Stimulated activated CD8-positive, alpha-beta memory T cell treated with anti-CD3 and anti-CD28 coated beads, Interleukin-2, amount 100 ng/mL, for 1 hour (primary cell): ENCODE measurements at places on chromosomes 7 and 10.

GRCh38 chr7:137747359-137748031 lies 99.3 kb downstream of the DGKI start:
- DNase-seq = no peak

DNA sequence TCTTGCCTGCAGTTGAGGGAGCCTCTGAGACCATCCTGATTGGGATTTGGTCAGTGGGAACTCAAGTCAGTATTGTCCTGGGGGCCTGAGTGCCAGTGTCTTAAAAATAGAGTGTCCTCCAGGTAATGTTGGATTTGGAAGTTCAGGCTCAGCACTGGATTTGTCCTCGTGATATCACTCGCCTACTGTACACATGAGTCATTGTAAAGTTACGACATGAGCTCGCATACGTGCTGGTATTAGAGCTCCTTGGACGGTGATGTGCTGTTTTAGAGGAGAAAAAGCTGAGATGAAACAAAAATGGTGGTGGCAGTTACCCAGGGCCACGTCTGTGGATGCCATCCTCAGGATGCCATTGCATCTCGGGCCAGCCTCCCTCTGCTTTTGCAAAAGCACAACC lies 78.2 kb downstream of the MGMT start:
- no peak for DNase-seq

GRCh38 chr10:44949127-44949802 lies 10.3 kb upstream of the RASSF4 start:
- no peak for DNase-seq

- DNase-seq = no peak
Observed at GRCh38 chr10:34794835-34795234, 20.3 kb downstream of the PARD3 start.

DNA sequence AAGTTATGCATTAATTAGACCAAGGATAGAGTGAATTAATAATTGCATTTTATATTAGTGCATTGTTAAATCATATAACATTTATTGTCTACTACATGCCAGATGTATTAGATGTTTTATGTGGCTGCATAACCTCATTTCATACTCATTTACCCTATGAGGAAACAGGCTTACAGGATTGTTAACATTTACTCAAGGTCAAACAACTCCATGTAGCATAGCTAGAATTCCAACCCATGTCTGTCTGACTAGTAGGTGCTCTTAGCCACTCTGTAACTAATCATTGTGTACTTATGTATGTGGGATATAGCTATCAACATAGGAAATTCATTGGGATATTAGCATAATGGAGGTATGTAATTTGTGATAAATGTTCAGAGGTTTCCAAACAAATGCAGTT lies 46.3 kb downstream of the PHYHIPL start:
- DNase-seq = no peak

DNA sequence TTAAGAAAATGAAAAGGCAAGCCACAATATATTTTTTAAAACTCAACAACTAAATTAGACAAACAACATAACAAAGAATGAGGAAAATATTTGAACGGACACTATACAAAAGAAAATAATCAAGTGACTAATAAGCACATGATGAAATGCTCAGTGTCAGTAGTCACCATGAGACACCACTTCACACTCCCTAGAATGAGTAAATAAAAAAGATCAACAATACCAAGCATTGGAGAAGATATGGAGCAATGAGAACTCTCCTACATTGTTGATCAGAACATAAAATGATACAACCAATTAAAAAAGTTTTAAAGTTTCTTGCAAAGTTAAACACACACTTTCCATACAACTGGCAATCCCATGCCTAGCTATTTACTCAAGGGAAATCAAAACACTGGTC lies 222.2 kb downstream of the C7orf25 start:
- no peak for DNase-seq

GRCh38 chr7:56181010-56181409 lies 64.8 kb upstream of the NUPR2 start:
- no peak for DNase-seq

DNA sequence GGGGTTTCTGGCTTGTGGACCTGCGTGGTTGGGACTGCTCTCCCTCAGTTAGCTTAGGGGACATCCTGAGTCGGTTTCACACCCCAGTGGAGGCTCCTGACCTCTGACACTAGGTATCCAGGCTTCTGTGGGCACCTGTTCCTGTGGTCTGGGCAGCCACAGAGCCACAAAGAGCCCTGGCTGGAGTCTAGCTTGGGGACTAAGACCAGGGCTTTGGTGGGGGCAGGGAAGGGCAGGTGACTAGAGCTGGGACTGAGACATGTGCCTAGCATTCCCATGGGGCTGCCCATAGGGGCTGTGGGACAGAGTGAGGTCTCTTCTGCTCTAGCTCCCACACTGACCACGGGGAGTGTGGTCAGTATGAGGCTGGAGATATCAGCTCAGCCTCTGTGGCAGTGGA lies 4.0 kb upstream of the TMEM270 start:
- DNase-seq = no peak

GRCh38 chr10:60105295-60105695 lies 198.9 kb upstream of the CCDC6 start:
- no peak for DNase-seq

GRCh38 chr10:74289951-74290350 lies 138.9 kb downstream of the ADK start:
- DNase-seq = no peak

DNA sequence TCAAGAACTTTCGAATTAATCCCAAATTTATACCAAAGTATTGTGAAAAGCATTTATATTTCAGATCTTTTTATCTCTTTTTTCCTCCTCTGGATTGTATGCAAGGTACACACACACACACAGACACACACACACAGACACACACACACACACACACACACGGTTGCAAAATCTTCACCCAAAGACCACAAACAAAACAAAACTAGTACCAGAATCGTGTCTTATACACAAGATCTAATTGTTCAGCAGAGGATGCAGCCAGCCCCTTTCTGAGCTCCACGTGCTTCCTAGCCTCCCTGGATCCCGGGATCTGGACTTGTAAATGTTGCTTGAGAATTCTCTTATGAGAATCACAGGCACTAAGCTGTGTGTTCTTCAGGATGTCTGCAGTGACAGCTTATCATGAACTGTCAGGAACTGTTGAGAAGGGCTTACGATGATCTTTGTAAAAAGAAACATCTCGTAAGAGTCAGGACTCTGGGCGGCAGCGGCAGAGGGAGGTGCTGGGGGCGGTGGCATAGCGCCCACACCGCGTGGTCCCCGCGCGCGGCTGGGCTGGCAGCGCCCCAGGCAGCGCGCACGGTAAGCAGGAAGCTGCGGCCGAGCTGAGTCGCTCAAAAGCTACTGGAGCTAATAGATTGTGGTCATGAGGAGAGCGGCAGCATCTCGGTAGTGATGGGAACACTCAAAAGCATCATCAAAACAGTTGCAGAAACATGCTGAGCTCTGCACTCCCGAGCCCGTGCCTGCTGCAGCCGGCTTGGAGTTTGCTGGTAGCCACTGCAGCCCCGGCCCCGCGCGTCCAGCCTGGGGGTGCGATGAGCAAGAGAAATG lies 277.6 kb downstream of the GATA3 start:
- DNase-seq = peak; percentile 68

GRCh38 chr7:15715435-15715834 lies 29.0 kb upstream of the MEOX2 start:
- DNase-seq = no peak

DNA sequence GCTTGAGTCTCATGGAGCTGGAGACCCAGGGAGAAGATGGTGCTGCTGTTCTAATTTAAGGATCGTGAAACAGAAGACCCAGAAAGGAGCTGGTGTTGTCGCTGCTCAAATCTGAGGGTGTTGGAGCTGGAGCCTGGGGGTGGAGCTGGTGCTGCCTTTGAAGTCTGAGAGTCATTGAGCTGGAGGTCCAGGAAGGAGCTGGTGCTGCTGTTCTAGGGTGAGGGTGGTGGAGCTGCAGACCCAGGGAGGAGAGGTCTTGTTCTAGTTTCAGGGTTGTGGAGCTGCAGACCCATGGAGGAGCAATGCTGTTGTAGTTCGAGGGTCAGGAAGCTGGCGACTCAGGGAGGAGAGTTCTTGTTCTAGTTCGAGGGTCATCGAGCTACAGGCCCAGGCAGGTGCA lies 84.1 kb upstream of the ZNF479 start:
- DNase-seq = no peak

- DNase-seq = no peak
Observed at GRCh38 chr7:22411977-22412693, 55.2 kb upstream of the RAPGEF5 start.

DNA sequence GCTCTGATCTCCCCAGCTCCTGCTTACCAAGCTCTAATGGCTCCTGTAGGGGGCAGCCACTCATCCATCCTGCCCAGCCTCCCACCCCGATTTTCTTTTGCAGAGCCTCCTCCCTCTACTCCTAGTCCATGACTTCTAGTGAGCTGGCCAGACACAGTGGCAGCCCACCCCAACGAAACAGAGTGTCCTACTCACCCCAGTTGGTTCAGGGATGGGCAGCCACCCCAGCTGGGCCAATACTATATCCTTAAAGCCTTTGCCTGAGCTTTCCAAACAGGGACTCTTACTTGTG lies 77.1 kb downstream of the GRID1 start:
- no peak for DNase-seq

GRCh38 chr10:70055550-70055949 lies 2.9 kb downstream of the MACROH2A2 start:
- no peak for DNase-seq

GRCh38 chr10:116712989-116713543 lies 29.3 kb downstream of the HSPA12A start:
- DNase-seq = no peak

DNA sequence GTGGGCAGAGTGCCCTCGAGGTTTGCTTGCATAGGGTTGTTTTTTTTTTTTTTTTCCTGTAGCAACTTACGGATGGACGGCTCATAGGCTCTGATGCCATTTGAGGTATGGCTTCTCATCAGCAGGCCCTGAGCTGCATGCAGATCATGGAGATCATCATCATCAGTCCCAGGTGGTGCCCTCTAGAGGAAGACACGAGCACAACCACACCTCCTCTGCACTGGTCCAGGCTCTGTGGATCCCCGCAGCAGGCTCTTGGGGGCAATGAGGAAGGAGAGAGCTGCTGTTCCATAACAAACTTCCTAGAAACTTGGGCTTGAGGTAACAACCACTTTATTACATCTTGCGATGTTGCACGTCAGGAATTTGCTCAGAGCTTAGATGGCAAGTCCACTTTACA lies 132.7 kb upstream of the CXCL12 start:
- no peak for DNase-seq

- no peak for DNase-seq
Observed at GRCh38 chr10:133224756-133225372, 5.2 kb upstream of the UTF1 start.

- no peak for DNase-seq
Observed at GRCh38 chr7:155483868-155484325, 26.0 kb downstream of the EN2 start.

GRCh38 chr10:35172146-35172545 lies 45.5 kb downstream of the CREM start:
- no peak for DNase-seq

DNA sequence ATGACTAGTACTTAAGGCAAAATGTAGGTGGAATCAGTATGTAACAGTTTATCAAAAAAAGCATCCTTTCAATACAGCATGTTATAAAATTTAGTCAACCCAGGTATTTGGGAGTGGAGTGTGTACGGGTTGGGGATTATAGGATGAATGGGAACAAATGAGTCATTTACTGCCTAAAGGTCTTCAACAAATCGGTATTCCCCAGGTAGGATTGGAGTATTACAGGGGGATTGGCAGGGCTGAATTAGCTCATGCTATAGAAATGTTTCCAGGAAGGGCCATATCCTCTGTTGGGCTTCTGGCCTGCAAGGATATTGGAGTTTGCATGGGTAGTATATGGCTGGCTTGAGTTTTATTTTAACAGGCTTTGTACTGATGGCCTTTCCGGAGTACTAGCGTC lies 723.7 kb downstream of the SORCS1 start:
- no peak for DNase-seq

- no peak for DNase-seq
Observed at GRCh38 chr10:79149662-79150443, 81.1 kb downstream of the ZMIZ1 start.

GRCh38 chr7:76260171-76260703 lies 42.2 kb upstream of the HSPB1 start:
- DNase-seq = no peak

DNA sequence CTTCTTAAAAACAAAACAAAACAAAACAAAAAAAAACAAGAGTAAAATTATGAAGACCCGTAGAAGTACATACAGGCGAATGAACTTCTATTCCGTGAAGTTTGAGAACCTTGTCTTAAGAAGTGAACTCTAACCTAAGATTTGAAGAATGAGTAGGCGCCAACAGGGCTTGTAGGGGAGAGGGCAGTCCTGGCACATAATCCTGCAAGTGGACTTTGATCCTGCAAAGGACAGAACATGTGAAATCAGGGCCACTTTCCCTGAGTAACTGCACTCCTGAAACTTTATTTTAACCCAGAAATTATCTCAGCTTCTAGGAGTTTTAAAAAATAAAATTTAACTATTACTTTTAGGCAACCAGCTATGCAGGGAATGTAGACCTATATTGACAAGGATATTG lies 62.0 kb downstream of the GNAT3 start:
- DNase-seq = no peak

- no peak for DNase-seq
Observed at GRCh38 chr7:128279124-128279713, 38.1 kb downstream of the LEP start.

DNA sequence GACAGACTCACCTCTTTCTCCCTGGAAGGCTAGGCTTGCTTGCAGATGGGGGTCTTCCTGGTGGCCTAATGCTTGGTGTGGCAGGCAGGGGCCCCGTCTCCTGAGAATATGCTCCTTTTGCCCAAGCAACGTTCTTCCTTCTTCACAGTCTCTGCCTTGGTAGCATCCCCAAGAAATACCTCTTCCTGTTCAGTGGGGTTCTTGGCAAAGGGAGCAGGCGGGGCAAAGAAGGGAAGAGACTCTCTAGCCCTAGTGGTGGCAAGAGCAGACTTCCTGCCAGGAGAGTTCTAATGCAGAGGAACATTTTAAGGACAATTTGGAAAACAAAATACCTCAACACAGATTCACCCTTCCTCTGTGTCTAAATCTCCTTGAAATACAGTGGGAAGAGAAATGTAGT lies at the start of gene CLEC5A:
Gene CLEC5A, minus strand, starts transcription at position 179 of the 400 bp plus-strand sequence. CDS start 682 bp downstream, outside the sequence.
- DNase-seq = no peak

DNA sequence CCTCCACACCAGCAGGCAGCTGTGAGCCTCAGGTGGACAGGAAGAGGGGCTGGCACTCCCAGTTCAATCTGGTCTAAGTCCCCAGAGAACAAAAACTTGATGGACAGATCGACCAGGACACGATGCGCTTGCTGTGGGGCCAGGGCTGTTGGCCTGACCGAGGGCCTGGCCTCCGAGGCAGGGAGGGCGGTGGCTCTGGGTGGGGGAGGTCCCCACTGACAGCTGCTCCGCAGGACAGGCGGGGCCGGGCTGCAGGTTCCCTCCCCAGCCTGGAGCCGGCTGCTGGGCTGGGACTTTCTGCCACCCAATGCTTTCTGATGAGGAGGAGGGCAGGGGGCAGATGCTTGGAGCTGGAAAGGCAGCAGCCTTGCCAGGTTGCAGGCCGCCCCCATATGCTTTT lies 37.4 kb upstream of the ADGRA1 start:
- no peak for DNase-seq

- DNase-seq = no peak
Observed at GRCh38 chr7:72674394-72674793, 153.6 kb downstream of the TYW1B start.
